ENCODE measurements at places on chromosomes 6 and 20.

DNA sequence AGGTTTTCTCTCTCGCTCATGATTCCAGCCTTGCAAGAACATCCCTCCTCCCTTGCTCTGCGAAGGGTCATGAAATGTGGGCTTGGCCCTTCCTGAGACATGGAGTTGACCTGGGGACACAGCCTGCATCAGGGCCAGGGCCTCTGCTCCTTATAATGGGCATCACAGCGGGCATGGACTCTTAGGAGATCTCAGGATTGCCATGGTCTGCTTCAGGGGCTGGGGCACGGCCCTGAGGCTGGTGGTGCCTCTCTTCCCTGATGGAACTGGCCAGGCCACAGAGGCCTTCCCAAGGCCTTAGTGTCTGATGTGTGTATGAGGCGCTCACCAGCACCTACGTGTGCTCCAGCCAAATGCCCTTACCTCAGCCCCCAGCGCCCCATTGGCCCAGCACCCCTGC is 23.9 kb downstream of the ENTPD6 start:
- DNase-seq: no peak

- DNase-seq: no peak
These were observed 7.9 kb downstream of the PEX6 start for GRCh38 chr6:42970871-42971612.

DNA sequence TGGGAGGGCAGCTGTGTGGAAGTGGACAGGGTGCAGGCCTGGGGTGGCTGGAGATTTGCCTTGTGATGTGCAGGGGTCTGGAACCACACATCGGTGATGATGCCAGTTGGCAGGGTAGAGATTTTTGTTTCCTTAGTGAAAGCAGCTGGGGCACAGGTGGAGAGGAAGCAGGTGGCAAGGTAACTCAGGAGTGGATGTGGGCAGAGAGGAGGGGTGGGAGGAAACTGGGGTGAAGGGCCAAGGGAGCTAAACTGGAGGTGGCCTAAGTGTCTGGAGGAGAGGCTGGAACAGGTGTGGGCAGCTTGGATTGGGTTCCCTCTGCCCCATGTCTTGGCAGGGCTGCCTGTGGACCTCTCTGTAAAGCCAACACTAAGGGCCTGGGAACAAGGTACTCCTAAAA is 4.7 kb upstream of the SCUBE3 start:
- DNase-seq: no peak

DNA sequence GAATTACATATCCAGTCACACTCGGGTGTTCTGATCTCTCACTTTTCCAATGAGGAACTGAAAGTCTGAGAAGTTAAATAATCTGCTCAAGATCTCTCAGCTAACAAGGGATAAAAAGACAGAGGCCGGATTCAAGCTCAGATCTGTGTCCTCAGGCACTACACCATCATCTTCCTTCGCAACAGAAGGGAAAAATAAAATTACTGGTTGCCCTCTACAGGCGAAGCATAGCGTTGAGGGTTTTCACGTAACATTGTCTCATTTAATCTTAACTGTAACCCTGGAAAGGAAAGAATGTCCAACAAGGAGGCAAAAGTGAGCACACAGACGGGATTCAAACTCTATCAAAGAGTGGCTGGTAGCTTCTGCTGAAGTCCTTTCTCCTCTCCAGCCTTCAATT is 67.8 kb upstream of the ANKEF1 start:
- no peak for DNase-seq

DNA sequence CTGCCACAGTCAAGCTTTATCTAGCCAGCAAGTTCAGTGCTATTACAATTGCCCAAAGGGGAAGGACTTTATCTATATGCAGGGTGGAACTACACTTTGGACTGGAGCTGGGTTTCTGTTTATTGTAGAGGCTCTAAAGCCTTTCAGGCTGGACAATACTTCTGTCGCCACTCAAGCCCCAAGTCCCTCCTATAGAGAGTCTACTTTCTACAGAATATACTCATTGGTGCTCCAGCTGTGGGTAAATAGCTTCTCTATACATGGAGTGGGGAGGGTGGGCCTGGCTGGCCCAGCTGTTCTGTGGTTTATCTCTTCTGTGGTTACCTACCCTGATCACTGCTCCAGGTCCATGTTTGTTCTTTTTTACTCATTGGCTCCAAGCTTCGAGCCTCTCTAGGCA is 151.8 kb upstream of the MYLIP start:
- no peak for DNase-seq

DNA sequence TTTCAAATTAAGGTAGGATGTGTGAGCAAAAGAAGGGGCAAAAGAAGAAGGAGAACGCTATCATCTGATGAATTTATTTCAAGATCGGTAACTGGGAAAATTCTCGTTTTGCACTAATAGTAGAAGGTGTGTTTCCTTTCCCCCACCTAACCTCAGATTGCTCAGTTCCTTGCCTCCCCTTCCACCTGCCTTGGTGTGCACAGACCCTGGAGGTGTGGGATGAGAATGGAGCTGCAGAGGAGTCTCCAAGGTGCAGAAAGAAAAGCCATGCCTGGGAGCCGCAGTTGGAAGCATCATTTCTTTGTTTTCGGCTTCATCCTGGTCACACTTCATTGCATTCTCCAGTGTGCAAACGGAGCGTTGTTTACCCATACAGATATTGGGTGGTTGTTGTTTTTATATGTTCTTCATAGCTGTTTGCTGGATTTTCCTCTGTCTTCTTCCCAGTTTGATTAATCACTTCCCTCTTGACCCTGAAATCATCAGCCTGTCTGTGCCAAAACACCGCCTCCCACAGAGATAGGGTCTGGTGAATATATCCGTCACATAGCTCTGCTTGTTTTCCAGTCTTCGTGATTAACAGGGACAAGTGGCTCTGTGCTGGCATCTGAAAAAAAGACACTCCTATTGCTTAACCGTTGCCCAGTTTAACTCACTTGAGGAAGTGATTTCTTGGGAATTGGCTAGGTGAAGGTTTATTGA is 40.2 kb upstream of the NEDD9 start:
- no peak for DNase-seq

DNA sequence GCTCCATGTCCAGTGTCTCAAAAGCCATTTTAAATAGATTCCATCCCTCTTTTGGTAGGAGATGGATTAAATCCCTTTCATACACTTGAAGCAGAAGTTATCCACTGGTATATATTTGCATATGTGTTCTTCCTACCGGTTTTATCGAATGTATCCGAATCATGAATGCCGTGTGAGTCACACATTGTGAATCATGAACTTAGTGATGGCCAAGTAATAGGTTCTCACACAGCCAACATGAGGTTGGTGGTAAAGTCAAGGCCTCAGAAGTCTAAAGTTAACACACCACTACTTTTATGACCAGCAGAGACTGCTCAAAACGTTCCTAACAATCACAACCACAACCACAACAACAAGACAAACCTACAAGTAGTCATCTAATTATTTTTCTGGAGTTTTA is 345.5 kb downstream of the THBS2 start:
- no peak for DNase-seq

DNA sequence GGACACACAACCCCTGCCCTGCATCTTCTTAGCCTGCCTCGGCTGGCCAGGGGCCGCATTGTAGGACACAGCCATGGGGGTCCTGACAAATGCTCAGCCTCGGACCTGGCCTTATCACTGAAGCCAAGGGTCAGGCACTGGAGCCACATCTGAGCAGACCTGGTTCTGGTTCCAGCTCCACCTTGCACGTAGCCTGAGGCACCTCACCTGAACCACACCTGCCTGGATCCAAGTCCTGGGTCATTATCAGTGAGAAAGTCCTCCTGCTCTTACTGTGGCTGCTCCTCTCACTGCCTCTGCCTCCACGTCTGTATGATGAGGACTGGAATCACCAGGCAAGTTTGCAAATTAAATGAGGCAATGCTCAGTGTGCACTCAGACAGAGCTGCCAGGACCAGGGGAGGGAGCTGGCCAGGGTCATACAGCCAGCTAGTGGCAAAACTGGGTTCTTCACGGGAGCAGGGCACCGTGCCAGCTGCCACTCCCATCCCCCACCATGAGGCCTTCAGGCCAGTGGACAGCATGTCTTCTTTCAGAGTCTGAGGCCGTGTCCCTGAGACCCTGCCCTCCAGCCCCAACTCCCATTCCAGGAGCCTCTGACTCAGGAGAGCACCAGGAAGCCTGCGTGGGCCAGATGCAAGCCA is 40.2 kb downstream of the MRPL14 start:
- no peak for DNase-seq

DNA sequence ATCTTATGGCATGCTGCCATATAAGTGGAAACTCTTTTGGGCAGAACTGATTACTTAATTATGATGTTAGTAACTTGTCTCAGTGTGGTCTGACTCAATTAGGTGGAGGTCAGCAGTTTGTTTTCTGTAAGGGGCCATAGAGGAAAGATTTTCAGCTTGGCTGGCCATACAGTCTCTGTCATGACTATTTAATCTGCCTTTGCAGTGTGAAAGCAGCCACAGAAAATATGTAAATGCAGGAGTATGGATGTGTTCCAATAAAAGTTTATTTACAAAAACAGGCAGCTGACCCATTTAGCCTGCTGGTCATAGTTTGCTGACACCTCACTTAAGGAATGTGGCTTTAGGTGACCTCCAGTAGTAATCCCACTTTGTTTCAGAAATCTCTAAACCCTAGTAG is 700.7 kb downstream of the EPM2A start:
- no peak for DNase-seq

DNA sequence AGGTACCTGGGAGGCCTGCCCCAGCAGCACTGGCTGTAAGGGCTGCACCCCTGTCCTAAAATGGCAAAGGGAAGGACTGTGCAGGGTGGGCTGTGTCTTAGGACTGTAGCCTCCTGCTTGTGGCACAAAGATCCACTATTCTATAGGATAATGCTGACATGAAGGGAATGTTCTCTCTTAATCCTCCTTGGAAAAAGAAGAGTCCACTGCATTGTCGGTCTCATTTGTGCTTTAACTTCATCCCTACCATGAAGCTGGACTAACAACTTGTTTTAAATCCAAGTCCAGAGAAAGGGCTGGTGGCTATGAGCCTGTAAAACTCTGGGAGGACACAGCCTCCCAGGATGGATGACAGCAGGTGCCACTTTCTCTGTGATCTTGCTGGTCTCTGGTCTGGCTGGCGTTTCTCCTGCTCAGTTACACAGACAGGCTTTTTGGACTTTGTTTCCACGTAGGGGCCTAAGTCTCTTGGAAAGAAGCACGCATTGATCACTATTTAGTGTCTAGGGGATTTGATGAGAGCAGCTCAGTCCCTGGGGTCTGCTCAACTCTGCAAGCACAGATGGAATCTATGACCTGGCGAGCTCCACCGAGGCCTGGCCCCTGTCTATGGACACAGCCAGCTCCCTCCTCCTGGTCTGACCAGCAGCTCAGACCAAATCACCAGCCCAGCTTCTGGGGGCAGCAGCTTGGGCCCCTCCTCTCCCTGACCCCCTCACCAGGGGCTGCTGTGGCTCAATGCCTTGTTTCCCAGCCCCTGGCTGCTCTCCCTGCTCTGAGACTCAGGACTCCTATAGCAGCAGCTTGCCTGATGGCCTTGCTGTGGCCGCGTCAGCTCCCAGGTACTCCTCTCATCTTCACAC is 4.8 kb downstream of the CST3 start:
- no peak for DNase-seq

DNA sequence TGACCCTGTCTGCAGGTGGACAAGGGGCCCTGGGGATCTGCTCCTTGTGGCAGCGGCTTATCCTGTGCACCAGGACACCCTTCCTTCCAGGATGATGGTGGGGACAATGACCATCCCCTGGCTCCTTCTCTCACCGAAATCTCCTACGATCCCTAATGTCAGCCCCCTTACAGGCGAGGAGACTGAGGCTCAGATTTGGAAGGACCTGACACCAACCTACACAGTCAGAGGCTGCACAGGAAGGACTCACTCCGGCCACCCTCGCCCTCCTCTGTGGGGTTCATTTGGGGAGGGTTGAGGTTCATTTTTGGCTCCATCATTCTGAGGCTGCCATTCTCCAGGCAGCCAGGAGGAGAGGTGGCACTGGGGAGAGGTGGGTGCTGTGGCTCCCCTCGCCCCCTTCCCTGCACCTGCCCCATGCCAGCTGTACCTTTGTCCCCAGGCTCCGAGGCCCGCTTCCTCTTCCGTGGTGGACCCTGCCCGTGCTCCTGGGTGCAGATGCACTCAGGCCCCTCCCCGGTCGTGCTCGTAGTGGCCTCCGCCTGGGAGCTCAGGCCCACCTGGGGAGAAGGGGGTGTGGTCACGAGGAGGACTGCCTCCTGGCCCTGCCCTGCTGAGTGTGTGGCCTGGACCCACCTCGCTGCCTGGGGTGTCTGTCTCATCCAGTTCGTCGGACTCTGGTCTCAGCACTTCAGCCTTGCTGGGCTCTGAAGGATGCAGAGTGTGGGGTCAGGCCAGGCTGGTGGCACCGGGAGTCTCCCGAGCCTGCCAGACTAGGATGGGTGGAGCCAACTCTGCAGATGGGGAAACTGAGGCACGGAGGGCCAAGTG is 5.3 kb upstream of the CABLES2 start:
- DNase-seq: no peak

DNA sequence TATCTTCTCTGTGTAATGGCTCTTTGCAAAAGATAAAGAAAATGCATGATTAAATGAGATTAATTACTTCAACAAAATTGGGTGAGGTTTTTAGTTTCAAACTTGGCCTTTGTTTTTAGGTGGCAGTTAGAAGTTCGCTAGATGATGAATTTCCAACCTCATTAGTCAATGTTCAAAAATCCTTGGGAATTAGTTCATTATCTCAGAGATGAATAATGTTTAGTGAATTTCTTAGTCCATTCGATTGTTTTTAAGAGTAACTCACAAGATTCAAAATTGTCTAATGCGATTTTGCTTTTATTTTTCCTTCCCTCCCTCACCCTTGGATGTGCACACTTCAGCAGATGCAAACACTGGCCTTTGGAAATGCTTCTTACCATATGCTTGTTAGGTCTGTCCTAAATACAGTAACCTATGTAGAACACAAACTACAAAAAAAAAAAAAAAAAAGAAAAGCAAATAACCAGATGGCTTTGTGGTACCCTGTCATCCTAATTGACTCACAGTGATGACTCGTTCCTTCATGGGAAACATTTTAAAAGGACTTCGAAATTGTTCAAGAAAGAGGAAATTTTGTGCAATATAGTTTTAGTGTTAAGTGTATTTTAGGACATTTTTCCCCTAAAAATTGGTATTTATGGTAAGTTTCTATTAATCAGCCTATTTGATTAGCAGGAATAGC is 66.7 kb downstream of the FAM229B start:
- DNase-seq: no peak

DNA sequence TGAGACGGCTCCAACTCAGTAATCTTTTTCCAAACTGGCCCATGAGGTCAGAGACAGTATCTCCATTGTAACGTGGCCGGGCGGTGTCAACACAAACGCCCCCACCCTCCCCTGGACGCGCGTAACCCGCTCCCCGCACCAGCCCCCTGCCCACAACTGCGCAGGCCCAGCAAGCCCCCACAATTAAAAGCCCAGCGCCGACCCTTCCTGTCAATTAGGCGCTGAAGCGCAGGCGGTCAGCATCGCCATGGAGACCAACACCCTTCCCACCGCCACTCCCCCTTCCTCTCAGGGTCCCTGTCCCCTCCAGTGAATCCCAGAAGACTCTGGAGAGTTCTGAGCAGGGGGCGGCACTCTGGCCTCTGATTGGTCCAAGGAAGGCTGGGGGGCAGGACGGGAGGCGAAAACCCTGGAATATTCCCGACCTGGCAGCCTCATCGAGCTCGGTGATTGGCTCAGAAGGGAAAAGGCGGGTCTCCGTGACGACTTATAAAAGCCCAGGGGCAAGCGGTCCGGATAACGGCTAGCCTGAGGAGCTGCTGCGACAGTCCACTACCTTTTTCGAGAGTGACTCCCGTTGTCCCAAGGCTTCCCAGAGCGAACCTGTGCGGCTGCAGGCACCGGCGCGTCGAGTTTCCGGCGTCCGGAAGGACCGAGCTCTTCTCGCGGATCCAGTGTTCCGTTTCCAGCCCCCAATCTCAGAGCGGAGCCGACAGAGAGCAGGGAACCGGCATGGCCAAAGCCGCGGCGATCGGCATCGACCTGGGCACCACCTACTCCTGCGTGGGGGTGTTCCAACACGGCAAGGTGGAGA is at the start of the genes HSPA1A and HSPA1L:
Gene HSPA1A, plus strand, starts transcription at position 519 of the 814 bp plus-strand sequence. Its CDS starts 214 bp downstream, at position 733.
Gene HSPA1L, minus strand, starts transcription at position 259 of the 814 bp plus-strand sequence. CDS start 3,311 bp downstream, outside the sequence.
- peak; percentile 86 for DNase-seq

- DNase-seq: no peak
These were observed 44.4 kb upstream of the ENPP5 start for GRCh38 chr6:46215213-46215612.

Data from CD4-positive, alpha-beta T cell treated with Interleukin-4 for 1 hour (primary cell).